ENCODE measurements at places on chromosomes 1 and 21.

DNA sequence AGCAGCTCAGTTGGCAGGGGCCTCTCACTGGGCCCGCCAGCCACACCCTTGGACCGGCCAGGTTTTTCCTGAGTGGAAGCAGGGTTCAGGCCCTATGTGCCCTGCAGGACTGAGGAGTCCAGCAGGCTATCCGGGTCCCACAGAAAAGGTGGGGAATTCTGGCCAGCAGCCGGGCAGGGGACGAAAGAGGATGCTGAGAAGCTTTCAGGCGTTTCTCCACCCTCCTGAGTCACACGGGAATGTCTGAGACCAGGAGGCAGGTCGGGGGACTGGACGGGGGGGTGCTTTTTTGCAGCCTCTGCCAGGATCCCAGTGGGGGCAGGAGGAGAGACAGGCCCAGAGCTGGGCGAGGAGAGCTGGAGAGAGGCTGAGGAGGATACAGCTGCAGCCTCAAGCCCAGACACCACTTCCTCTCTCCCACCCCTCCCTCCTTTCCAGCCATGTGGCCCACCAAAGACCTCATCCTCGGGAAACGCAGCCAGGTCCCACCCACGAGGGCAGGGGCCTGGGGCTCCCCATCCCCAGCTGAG, 105.4 kb downstream of the SPSB1 start:
- DNase-seq: no peak

- DNase-seq: no peak
These were observed 7.3 kb upstream of the HUNK start for GRCh38 chr21:31865429-31865970.

DNA sequence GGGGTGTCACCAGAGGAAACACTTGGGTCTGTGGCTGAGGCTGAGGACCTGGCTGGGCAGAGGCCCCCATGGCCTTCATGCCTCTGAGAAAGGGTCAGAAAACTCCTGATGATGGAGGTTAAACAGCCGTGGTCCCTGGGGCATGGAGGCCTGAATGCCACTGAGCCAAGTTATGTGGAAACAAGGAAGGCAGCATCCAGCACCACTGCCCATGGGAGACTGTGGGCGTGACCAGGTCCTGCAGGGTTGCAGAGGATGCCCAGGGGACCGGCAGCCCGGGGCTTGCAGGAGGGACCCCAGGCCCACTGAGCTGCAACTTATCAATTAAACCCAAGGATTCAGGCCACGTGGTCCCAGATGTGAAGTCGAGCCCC, 18.9 kb upstream of the COL6A2 start:
- no peak for DNase-seq

DNA sequence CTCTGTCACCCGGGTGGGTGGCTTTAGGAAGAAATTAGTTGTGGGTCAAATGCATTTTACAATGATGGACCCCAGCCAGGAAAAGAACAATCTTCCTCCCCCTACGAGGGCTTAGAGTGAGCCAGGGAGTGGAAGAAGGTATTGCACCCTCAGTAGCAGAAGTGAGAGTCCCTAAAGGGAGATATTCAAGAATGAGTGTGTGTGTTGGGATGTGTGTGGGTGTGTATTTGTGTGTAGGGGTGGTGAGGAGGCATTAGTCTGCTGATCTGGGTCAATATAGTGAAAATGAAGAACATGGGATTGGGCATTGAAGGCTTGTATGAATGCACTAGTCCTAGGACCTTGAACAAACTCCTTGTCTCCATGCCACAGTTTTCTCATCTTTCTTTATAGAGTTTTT, 85.2 kb upstream of the RUNX1 start:
- no peak for DNase-seq

- no peak for DNase-seq
These were observed 9.1 kb downstream of the LAMC2 start for GRCh38 chr1:183195142-183195574.

DNA sequence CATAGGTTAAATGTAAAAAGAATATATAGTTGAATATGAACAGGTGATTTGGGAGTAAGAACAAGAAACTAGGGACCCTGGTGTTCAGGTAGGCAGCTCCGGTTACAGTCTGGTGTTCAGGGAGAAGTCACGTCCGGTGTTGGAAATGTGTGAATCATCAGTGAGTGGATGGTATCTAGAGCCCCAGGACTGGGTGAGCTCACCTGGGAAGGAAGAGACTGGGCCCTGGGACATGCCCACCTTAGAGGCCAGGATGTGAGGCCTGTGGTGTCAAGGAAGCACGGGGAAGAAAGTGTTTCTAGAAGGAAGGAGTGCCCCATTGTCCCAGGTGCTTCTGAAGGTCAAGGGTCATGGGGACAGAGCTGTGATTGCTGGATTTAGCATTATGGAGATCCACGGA, 1.5 kb upstream of the GJB3 start:
- DNase-seq: no peak

GRCh38 chr1:222107267-222107666, 365.4 kb upstream of the DUSP10 start:
- DNase-seq: no peak

Data from effector CD4-positive, alpha-beta T cell (primary cell).